HS-5 (cell line): ENCODE measurements at places on chromosomes 2 and 18.
A peak's percentile ranks its signal among the peaks of the same experiment; 100 is the strongest.

GRCh38 chr2:17614174-17614930 lies 73.9 kb downstream of the VSNL1 start:
- no peak for DNase-seq

DNA sequence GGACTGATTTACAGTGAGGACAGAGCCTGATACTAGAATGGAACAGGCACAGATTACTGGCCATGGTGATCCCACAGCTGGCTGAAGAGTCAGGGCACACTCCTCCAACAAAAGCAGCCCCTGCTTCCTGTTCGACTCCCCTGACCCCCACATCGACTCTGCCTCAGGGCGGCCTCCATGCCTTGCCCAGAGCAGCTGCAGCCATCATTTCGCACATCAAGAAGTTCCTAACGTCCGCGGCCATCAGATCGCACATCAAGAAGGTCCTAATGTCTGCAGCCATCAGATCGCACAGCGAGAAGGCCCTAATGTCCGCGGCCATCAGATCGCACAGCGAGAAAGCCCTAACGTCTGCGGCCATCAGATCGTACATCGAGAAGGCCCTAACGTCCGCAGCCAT lies 192.8 kb upstream of the PXDN start:
- DNase-seq = no peak

- DNase-seq = no peak
Measured at GRCh38 chr18:23307567-23308295, 145.4 kb upstream of the RIOK3 start.

DNA sequence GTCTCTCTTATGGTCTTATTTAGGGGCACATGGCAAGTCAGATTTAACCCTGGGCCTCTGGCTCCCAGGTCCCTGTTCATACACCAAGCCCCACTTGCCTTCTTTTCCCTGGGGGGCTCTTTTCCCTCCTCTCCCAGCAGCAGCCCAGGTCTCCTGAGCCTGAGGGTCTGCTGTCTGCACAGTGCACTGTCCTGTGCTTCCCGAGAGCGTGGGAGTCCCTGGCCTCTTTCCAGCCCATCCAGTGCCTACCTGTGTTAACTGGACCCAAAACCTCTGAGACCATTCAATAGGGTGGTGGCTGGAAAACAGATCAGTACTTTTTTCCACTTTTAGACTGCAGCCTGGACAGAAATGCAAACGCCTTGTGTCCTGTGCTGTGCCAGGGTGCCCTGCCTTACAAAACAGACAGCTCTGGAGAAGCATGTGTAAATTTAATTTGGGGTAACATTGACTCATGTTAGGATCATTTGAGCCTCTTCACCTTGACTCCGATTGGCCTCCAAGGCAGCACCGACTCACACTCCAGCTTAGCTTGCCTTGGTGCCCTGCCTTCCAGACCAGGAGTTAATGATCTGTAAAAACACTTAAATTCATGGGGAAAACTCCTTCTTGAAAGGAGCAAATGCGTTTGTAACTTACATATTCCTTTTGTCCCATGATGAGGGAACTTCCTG lies 34.3 kb downstream of the TWIST2 start:
- DNase-seq = no peak

DNA sequence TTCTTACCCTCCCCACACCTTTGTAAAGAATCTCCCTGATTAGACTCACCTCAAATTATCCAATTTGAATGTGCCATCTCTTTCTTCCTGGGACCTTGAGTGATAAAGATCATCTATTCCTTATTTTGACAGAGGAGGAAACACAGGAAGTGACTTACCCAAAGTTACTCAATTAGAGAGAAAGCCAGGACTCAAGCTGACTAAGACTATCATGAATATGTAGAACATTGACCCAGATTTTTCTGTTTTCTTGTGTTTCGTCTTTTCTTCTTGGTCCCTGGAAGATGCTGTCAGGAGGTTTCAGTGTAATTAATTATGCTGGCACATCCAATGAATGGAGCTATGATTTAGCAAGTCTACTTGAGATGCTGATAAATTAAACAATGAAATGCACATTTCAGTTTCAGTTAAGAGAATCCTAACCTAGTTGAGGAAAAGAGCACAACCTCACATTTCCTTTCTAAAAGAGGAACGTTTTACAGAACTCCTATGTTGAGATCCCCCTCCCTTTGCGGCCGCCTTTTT lies 380.4 kb downstream of the CLIP4 start:
- DNase-seq = no peak

GRCh38 chr2:124254621-124255020 lies 229.5 kb downstream of the CNTNAP5 start:
- DNase-seq = peak; percentile 81

DNA sequence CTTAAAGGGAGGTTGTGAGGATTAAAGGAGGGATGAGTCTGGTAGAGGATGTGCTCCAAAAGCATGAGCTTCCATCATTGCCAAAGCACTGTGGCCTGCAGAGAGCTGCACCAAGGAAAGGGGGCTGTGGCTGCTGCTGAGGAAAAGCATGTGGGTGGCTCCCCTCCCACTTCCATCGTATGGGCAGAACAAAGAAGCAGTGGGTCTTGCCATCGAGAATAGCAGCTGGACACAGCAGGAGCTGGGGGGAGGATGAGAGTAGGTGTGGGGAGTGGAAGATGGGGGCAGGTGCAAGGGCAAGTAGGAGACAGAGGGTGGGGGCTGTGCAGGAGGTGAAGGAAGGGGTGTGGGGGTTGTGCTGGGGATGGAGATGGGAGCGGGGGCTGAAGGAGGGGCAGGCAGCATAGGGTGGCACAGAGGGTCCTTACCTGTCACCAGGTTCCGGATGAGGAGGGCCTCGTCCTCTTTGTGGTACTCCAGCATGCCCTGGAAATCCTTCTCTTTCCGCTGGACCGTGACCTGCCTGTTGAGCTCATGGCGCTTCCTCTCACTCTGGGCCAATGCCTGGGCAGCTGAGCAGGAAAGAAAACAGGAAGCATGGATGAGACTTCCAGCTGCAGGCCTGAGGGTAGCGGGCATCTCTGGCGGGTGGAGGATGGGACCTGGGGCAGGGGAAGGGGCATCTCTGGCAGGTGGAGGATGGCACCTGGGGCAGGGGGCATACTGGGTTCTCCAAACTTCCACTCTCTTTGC lies 33.6 kb upstream of the ACAA2 start:
- no peak for DNase-seq

GRCh38 chr2:122172812-122173211 lies 417.4 kb downstream of the TSN start:
- DNase-seq = no peak

DNA sequence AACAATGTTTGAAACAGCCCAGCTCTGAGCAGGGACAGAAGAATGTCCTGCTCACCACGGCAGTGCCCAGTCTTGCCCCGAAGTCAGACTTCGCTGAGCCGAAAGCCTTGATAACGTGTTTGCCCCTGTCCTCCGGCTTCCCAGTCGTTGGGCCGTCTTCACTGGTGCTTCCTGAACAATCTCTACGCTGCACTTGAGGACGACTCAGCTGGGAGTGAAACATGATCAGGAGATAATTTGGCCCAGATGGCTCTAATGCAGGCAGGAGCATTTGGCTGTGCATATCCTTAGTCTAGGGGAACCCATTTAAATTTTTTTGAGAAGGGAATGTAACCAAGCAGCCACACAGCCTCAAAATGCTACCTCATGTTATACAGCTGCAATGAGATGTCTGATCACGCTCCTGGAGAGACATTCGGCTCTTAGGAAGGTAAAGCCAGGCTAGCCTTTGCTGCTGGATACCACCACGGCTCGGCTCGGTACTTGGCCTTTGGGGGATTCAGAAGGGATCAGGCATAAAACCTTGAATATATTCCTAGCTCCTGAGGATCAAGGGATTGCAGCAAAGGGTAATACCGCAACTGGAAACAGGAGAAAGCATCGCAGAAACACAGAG lies 43.6 kb downstream of the FECH start:
- DNase-seq = no peak

GRCh38 chr2:135227386-135227785 lies 175.3 kb downstream of the RAB3GAP1 start:
- no peak for DNase-seq

DNA sequence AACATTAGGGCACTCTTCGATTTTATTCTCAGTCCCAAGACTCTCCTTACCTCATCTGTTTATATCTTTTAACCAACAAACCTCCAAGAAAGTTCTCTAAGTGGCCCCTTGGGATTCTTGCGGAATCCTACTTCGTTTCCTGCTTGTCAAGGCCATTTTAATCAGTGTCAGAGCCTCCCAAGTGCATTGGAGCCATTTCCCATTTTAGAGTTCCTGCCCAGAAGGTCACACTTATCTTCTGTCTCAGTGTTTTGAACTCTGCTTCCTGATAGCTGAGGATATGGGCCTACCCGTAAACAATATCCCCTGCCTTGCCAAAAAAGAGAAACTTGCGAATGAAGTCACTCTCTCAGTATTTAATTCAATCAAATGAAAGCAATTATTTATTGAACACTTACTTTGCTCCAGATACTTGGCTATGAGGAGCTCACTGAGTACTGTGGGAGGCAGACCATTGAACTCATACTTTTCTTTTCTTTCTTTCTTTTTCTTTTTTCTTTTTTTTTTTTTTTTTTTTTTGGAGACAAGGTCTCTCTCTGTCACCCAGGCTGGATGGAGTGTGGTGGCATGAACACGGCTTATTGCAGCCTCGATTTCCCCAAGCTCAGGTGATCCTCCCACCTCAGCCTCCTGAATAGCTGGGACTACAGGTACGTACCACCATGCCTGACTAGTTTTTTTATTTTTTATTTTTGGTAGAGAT lies 5.7 kb upstream of the NOSTRIN start:
- no peak for DNase-seq

DNA sequence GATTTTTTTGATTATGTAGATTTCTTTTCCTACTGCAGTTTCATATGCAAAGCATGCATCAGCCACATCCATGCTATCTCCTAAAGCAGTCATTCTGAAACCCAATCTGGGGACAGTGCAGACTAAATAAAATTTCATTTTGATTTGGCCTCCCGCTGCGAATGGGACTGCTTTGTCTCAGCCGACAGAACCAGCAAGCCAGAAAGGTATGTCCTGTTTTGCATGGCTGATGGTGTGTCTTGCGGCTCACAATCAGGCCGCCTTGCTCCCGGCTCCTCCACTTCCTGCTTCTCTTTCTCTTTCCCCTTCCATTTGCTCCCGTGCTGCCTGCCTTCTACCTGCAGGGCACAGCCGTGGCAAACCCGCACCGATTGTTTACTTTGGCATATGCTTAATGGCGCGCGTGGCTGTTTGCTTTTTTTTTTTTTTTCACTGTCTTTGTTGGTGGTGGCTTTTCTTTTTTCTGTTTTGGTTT lies 419.6 kb upstream of the POU3F3 start:
- no peak for DNase-seq

DNA sequence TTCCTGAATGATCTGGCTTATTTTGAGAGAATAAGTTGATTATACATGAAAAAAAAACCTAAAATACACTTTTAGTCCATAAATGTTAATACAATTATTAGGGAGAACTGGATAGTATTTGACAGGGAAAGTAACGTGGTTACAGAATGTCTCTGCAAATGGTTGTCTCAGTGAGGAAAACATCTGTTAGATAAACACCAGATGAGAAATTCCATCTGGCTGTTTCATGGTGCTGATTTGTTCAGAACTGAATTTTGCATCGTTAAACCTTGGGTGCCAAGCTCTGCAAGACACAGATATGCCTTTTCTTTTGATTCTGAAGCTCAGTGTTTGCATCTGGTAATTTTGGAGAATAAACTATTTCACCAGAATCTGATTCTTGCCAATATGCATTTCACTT lies 90.4 kb downstream of the SCN3A start:
- DNase-seq = peak; percentile 15

DNA sequence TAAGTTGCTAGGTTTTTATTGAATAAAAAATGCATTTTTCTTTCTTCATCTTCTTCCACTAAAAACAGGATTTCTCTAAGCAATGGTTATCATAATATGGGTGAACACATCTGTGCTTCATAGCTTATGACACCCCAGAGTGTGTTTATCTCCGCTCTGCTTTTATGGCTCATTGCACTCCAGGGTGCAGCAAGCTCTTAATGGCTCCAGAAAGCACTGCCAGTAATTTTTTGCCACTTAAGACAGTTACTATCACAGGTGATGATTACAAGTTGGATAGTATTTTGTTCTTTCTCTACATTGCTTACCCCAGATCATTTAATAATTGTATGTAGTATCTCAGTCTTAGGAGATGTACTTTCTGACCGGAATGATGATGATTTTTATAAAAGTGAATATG lies 239.3 kb upstream of the CDH20 start:
- DNase-seq = no peak

DNA sequence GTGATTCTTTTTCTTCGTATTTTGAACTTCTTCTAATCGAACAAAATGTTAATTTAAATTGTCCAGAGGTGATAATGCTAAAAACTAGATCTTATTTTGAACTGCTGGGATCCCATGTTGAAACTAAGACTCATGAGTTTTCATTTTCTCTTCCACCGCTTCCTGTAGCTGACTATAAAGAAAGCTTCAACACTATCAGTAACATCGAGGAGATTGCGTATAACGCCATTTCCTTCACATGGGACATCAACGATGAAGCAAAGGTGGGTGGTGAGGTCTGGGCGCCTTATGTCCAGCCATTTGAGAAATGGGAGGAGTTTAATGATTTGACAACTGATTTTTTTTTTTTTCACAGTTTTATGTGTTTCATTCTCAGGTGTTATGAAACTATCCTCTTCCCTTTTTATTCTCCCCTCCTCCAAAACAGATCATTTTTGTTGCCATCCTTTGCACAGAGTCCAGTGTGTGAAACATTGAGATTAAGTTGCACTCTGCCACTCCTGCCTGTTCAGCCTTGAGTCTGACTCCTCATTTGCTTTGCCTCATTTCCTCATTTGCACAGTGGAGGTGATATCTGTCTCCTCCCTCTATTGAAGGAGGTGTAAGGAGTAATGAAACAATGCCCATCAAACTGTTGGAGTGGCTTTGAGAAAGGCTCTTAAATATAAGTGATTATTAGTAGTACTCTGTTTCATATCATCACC lies 13.8 kb downstream of the GRHL1 start:
- DNase-seq = no peak

- DNase-seq = peak; percentile 11
Measured at GRCh38 chr2:151523850-151524249, 114.1 kb downstream of the RIF1 start.

DNA sequence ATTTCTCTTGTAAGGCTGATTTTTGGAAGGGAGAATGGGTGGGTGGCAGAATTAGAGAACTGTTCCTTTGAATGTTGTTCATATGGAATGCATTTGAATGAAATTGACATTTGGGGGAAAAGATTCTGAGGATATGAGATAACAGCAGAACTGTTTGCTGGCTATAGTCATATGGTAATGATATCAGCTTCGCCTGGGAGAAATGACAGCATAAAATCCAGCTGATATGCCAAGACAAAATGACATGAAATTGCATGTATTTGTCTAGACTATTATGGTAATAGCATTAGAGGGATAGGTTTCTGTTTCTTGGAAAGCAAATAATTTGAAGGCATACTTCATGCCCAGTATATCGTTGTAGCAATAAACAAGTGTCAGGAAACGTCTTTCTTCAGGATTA lies 150.8 kb upstream of the SPATS2L start:
- DNase-seq = no peak

- no peak for DNase-seq
Measured at GRCh38 chr2:176826356-176826755, 386.2 kb upstream of the HNRNPA3 start.
